SJSA1 (cell line): ENCODE measurements at places on chromosomes 12 and 14.
A peak's percentile ranks its signal among the peaks of the same experiment; 100 is the strongest.

DNA sequence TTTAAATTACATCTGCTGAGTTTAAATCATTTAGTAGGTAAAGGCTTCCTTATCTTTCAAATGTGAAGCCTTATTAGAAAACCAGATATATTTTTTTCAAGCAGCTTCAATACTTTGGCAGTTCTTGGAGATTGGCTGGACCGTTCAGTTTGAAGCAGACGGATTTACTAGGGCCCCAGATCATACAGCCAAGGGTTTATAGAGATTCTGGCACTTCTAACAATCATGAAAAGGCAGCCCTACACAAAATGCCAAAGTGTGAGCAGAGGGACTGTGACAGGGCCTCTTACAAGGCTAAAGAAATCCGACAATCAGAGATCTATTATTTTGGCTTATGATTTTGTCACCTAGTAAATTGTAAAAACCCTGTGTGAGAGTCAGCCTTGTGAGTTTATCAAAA is 162.8 kb upstream of the SLC38A2 start:
- DNase-seq: no peak

DNA sequence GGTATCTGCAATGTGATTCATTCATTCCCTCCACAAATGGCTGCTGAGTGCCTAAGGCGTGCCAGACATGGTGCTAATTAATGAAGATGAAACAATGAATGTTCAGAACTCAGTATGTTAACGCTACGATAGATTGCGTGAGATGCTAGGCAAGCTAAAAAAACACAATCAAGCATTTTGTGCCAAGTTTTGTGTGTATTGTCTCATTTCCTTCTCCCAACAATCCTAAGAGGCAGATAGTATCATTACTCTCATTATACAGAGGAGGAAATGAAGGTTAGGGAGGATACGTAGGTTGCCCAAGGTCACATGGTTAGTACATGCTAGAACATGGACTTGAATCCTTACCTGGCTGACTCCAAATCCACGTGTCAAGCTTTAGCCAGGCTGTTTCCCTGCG is 264.4 kb downstream of the EFCAB11 start:
- no peak for DNase-seq

GRCh38 chr12:12717586-12718380 is 615 bp downstream of the CDKN1B start:
- DNase-seq: no peak

GRCh38 chr14:47252802-47253201 is 422.6 kb downstream of the MDGA2 start:
- no peak for DNase-seq

DNA sequence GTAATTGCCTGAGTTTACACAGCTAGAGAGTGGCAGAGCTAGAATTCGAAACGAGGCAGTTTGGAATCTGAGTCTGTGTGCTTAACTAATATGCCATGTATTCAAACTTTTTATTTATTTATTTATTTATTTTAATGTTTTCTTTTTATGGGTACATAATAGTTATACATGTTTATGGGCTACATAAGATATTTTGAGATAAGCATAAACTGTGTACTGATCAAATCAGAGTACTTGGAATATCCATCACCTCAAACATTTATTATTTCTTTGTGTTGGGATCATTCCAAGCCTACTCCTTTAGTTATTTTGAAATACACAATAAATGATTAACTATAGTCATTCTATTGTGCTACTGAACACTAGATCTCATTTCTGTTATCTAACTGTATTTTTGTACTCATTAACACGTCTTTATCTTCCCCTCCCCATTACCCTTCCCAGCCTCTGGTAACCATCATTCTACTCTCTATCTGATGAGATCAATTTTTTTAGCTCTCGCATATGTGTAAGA is 7.4 kb upstream of the KRT81 start:
- no peak for DNase-seq

DNA sequence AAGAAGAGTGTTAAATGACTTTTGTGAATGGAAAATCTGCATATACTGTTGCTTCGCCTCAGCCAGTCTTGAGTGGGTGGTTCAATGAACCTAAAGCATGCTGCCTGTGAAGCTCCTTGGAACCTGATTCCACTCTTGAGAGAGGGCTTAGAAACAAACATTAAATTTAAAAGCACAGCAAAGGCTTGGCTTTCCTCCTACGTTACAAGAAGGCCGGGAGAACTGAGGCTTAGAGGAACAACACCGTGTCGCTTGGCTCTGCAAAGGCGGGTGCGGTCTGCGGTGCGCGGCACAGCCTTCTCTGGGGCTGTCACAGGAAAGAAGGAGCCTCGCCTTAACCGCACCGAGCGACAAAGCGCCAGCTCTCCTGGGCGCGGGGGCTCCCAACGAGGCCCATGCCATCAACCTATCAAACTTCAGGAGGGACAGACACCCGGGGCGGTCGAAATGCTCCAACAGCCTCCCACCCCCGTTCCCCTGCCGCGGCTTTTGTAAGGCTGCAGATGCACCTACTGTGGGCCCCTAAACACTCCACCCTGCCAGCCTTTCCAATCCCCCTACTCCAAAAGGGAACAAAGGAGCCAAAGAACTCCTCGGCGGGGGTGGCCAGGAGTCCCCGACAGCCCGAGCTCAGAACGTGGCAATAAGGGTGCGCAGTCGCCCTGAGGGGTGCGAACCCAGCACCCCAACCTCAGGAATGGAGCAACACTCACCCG is 729 bp downstream of the OSBPL8 start:
- peak; percentile 58 for DNase-seq

DNA sequence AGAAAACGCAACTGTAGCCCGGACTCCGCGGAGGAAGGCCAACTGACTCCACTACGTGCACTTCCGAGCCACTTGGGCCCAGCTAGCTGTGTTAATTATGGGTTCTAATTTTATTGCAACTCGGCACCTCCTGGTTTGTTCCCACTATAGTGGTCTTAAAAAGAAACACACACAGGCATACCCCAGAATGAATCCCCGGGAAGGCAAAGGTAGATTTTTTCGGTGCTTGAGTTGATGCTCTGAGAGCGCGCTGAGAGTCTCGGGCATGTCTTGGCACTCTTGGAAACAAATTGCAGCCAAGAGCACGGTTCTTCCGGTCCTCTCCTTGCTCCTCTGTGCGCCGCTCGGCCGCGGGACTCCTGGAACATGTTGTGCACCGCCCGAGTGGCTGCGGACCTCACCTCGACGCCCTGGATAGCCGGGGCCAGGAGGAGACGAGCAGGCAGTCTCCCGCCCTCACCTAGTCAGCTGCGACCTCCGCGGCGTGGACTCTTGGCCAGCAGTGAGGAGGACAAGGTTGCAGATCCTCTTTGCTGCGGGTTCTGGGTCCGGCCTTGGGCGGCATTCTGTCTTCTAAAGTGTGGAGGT is 6.8 kb upstream of the PAX9 start:
- DNase-seq: no peak

GRCh38 chr12:107903341-107904061 is 129.0 kb downstream of the ASCL4 start:
- no peak for DNase-seq

DNA sequence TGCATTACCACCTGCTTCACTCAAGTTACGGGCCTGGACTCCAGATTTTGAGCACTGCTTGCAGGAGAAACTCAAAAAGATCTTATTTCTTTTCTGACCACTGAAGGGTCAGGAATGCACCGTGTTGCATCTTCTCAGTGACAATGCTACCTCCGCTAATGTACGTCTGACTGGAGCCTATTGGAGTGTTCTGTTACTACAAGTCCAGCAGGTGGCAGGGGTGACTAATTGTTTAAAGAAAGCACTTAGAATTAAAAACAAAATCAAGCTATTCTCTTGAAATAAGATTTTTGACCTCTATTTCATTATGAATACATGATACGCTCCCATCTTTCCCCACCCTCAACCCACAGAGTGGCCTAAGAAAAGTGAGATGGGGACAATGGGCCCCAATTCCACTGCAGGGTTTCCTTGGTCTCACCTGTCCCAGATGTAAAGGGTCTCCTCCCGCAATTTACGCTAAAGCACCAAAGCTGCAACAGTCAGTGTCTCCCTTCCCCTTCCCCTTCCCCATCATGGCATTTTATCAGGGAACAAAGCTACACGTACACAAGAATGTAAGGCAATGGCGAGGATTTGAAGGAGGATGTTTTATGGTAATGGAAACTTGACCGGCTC is 2.2 kb downstream of the TBPL2 start:
- DNase-seq: peak; percentile 51

DNA sequence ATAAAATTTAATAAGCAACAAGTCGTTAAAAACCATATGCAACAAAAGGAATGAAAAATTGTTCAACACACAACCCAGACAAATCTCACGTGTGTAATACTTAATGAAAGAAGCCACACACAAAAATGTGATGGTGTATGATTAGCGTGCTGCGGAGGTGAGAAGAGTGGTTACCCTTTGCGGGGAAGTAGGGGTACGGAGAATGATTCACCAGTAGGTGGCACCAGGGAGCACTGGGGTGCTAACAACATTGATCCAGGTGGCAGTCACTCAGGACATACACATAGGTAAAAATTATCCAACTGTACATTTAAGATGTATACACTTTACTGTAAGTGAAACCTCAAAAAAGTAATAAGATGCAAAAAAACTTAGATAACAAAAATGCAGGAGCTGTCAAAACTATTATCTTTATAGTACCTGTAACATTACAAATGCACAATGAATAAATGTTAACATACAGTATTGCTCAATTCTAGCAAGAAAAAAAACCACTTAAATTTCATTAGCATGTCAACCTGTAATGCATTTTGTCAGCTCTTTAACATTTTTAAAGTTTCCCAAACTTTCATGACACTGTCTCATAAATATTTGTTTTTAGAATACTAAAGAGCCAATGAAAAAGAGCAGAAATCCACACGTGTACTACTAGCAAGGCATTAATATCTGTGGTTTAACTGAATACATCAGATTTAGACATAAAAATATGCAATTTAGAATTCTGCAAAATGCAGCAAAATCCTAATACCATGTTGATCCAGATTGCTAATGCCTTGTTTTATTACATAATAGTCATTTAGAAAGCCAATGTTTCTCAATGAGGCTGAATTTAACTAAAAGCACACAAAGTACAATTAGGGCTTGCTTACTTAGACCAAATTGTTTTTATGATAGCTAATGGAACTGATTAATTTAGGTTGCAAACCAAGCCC is 46.7 kb downstream of the TMCC3 start:
- no peak for DNase-seq

DNA sequence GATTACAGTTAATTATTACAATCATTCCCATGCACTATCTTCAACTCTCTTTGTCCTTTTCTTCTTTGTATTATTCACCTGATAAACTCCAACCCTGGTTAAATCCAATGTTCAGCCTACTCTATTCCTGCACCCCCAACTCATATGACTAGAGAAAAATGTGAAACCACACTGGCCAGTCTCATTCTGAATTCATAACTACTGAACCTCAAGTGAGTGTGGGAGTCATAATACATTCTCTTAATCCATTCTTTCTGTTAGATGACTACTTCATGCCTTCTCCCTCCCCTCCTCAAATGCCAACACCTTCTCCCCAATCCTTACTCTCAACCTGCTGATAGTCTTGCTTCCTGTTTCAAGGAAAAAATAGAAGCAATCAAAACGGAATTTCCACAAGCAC is 22.3 kb upstream of the ITPR2 start:
- no peak for DNase-seq

- DNase-seq: peak; percentile 69
These were observed 6.0 kb upstream of the MANSC4 start for GRCh38 chr12:27785882-27786570.
